ENCODE measurements at places on chromosomes 7 and 10.
A peak's percentile ranks its signal among the peaks of the same experiment; 100 is the strongest.

DNA sequence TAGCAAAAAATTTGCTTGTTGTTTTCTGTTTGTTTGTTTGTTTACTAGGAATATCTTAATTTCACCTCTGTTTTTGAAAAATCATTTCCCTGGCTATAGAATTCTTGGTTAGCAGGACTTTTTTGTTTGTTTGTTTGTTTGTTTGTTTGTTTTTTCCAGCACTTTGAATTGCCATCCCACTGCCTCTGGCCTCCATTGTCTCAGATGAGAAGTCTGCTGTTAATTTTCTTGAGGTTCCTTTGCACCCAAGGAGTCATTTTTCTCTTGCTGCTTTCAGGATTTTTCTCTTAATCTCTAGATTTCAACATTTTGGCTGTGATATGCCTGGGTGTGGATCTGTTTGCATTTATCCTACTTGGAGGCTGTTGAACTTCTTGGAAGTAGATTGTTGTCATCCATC, 105.7 kb downstream of the FOXL3 start:
- no peak for DNase-seq

DNA sequence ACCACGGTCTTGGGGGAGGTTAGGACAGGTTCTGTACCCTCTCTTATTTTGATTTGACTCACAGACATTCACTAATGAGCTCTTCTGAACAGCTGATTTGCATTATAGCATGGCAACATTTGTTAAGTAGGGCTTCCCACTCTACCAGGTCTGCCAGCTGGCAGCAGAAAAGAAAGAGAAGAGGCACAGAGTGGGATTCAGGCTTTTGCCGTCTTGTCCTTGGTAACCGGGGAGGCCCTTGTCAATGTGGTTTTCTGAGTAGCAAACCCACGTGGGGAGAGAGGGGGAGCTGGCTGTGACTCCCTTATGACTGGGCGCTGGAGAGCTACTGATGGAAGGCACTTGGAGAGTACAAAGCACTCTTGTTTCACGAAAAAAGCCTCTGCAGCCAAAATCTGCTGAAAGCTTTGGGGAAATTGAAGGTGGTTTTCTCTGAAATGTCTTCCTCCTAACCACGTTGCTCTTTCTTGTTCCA, 355.3 kb upstream of the GALNT17 start:
- no peak for DNase-seq

GRCh38 chr10:77241350-77241725, 396.3 kb downstream of the KCNMA1 start:
- DNase-seq = no peak

GRCh38 chr7:8178353-8178752, 83.6 kb downstream of the ICA1 start:
- DNase-seq = no peak

DNA sequence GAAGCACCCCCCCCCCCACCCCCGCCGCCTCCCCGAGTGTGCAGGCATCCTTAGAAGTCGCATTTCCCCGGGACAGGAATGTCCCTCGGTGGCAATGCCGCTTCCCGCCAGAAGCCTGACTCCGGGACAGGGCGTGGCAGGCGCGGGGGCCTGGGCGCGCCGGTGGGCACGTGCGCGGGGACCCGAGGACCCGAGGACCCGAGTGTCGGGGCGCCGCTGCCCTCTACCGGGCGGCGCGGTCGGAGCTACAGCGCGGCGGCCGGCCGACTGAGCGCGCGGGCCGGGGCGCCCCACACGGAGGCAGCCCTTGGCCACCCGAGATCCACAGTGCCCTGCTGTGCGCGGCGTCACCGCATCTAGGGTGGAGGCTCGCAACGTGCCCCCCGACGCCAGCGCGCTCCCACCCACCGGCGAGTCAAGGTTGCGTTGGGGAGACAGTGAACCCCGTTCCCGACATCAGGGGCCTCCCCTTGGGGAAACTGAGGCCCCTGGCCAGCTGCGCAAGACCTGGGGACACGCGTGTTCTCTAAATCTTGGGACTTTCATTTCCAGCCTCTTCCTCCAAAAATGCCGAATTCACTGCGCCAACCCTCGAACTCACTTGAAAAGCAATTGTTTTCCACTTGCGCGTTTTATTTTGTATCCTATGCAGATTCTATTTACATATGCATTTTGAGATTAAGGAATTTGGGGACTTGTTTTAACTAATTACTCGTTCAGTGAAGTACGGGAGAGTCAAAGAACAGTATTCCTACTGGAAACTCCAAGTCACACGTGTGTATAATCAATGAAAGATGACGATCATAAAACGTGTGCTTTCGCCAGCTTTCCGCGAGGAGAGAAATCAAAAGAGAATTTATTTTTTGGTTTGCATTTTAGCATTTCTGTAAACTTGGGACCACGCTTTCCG, 3.1 kb upstream of the CUX1 start:
- peak; percentile 92 for DNase-seq

DNA sequence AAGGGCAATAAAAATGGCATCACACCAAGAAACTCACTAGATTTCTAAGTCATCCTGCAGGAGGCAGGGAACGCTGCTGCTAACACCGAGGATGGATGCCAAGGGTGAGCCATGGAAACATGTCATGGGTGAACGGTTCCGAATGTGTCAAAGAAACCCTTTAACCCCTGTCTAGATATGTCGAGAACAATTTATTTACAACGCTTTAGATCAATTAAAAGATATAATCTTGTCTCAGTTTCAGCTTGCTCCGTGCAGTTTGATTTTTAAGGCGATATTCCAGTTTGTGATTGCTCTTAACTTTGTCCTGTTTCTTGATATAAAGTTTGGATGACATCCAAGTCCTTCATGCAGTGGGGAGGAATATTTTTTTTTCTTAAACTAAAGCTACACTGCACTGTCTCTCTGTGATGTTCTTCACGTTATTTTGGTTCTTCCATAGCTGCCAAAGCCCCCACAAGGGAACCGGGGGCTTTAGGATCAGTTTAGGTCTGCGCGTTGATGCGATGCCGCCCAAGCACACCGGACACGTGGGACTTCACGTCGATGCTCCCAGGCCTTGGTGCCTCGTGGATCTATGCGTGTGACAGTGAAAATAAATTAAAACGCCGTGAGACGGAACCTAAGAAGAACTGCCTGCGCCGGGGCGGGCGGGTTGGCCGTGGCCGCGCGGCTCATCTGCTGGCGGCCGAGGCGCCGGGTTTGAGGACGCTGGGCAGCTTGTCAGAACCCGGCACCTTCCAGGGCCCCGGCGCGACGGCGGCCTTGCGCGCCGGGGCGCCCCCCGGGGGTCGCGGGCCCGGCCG, 220.3 kb downstream of the PHTF2 start:
- DNase-seq = peak; percentile 51

DNA sequence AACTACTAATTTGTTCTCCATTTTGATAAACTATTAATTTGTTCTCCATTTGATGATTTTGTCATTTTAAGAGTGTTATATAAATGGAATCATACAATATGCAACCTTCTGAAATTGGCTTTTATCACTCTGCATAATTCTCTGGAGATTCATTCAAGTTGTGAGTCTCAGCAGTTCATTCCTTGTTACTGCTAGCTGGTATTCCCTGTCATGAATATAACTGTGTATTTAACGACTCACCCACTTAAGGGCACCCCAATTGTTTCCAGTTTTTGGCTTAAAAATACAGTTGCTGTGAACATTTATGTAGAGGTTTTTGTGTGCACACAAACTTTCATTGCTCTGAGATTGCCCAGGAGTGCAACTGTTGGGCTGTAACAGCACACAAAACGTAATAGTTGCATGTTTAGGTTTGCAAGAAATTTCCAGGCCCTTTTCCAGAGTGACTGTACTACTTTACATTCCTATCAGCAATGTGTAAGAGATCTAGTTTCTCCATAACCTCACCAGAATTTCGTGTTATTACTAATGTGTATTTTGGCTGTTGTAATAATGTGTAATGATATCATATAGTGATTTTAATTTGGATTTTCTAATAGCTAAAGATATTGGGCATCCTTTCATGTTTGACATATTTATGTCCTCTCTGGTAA, 153.2 kb upstream of the ADCY1 start:
- DNase-seq = no peak

DNA sequence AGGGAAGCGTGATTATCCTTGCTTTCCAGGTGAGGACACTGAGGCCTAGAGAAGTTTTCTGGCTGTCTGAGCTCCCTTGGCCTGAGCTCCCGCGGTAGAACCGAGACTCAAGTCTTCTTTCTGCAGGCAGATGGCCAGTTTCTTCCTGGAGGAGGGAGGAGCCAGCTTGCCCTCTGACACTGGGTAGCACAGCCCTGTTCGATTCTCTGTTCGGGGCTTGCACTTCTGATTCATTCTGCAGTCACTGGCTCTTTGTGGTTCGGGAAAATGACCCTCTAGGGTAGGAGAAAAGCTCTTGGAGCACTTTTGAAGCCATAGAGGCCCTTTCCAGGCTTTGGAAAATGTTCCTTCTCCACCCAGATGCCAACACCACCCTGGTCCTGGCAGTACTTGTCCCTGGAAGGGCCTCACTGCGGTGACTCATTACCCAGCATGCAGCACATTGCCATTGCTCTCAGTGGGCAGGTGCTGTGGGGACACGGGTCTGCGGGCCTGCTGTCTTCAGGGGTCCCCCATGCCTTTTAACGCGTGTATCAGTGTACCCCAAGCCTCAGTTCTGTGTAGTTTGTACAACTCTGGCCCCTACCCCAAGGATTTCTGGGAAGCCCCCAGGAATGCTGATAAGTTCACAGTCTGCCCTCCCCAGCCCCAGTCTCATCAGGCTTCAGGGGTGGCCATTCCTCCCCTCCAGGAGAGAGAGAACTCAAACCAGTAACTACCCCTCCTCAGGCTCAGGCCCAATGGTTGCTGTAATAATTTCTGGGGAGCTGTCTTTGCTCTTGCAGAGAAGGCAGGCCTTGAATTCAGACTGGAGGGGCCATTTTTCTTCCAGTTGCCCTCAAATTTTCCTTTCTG, 11.9 kb downstream of the CHST3 start:
- DNase-seq = no peak

- DNase-seq = no peak
Measured at GRCh38 chr7:108358553-108358952, 97.7 kb downstream of the NRCAM start.

DNA sequence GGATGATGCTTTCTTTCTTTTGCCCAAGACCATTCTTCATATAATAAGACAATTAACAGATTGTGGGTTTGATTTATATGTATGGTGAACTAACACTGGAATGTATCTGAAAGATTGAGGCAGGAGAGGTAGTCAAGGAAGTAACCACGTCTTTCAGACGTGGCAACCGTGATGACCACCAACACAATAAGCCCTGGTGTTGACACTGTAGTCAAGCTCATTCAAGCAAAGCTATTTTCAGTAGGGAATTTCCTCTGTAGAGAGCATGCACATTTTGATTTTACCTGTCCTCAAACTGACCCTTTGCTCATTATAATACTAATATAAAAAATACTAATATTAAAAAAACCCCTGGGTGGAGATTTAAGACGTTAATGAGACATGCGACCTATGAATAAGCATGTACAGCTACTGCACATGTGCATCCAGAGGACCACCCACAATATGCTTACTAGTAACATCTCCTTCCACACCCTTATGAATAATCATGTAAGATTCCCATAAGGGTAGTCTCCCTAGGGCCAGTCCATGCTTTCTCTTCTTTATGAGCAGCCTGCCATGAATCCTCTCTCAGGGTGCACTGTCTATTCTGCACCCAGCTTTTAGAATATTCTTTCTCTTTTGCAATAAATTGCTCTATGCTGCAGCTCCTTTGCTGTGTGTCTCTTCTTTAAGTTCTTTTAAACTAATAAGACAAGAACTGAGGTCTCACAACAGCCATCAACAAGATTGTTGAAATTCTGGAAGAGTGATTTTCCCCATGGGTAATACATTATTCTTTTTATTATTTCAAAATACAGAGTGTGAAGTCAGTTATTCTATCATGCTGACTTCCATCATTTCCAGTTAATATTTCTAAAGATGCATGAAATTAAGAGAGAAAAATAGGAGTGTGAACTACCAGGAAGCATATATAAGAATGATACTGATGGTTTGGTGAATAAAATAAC, 151.3 kb upstream of the NPVF start:
- no peak for DNase-seq

GRCh38 chr7:128409596-128410450, at the start of gene IMPDH1:
Gene IMPDH1 (minus strand): TSS chr7:128409982. CDS start chr7:128409901, 81 bp downstream.
- peak; percentile 93 for DNase-seq

DNA sequence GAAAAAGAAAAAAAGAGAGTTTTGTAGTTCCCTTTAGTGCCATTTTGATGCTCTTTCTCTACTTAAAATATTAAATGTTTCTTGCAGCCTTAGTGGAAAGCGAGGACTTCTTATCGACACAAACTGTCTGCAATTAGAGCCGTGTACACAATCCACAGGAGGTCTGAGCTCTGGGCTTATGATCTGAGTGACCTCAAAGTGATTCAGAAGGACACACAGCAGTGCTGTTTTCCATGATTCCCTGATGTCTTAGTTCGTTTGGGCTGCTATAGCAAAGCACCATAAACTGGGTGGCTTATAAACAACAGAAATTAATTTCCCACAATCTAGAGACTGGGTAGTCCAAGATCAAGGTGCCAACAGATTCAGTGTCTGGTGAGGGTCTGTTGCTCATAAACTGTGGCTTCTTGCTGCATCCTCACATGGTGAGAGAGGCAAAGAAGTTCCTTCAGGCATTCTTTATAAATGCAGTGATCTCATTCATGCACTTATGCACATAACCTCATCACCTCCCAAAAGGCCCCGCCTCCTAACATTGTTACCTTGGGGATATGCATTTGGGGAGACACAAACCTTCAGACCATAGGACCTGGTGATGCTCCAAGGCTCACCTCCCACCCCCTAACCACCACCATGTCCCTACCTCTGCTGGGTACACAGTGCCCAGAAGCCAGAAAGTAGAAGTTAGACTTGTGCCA, 204.5 kb upstream of the GHITM start:
- DNase-seq = no peak

GRCh38 chr10:128570319-128570995, 444.2 kb upstream of the MKI67 start:
- no peak for DNase-seq

DNA sequence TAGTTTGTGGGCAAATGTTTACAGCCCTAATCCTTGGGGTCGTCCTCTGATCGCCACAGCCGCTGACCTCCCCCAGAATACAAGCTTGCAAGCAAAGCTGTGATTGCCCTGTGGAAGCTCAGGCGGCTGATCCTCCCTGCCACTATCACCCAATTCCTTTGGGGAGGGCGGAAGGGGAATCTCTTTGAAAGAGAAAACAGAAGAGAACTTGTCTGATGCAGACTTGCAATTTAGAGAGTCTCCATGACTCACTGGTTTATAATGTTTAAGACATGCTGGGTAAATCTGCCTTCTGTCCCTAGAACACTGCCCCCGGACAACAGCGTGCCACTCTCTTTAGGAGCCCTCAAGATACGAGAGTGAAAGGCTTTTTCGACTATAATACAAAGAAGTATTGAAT, 75.5 kb downstream of the NRP1 start:
- DNase-seq = peak; percentile 59

- no peak for DNase-seq
Measured at GRCh38 chr7:100829150-100829716, 1.9 kb upstream of the EPHB4 start.
